MG63 (cell line): ENCODE measurements at places on chromosomes 13 and 19.

GRCh38 chr13:97548138-97548537, 114.2 kb downstream of the RAP2A start:
- no peak for DNase-seq

GRCh38 chr19:42683917-42684513, 56.3 kb downstream of the PSG3 start:
- DNase-seq: no peak

DNA sequence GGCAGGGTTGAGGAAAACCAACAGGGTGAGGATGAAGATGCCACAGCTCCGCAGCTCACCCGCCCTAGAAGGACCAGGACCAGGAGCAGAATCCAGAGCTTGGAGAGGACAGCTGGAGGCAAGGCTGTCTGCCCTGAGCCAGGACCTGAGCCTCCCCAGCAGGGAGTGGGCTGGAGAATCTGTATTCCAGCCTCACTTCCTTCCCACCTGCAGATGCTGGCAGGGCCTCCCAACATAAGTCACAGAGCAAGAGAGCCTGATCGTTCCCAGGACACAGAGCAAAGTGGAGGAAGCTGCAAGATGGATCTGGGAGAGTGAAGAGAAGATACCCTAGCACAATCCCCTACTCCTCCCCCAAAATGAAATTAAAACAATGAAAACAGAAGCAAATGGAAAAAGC, 61.7 kb upstream of the WASF3 start:
- DNase-seq: no peak

- peak; percentile 75 for DNase-seq
Measured at GRCh38 chr13:24692561-24692960, 12.4 kb downstream of the ATP12A start.

DNA sequence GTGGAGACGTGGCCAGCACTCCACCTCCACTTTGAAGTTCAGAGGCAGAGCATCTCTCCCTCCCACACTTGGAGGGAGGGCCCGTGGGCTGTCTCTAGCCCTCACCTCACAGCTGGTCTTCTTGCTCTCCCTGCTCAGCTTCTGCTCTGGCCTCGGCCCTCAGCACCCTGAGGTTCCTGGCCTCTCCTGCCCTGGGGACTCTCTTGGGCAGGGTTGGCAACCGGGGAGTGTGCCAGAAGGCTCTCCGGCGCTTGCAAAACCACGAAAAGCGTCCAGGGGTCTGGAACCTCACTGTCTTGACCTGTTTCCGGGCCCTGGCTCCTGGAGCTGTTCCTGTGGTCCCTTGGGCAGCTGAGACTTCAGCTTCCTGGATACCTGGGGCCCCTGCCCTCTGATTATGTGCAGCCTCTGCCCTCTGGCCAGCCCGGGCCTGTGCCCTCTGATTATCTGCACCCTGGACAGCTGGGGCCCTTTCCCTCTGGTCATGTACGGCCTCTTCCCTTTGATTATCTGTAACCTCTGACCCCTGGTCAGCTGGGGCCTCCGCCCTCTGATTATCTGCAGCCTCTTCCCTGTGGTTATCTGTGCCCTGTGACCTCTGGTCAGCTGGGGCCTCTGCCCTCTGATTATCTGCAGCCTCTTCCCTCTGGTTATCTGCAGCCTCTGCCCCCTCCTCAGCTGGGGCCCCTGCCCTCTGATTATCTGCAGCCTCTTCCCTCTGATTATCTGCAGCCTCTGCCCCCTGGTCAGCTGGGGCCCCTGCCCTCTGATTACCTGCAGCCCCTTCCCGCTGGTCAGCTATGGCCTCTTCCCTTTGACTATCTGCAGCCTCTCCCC, 2.1 kb downstream of the CCDC8 start:
- no peak for DNase-seq

- DNase-seq: no peak
Measured at GRCh38 chr19:46521241-46521868, 25.7 kb upstream of the PNMA8B start.

DNA sequence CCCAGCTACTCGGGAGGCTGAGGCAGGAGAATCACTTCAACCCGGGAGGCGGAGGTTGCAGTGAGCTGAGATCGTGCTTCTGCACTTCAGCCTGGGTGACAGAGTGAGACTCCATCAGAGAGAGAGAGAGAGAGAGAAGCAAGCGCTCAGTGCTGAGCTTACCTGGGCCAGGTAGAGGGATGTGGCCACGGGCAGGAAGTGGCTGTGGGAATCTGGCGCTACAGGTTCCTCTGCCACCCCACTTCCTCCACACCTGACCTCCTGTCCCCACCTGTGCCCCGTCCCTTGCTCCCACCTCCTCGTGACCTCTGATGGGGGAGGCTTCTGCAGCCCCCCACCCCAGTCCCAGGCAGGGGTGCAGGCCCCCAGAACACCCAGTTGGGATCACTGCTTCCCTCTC, 1.0 kb upstream of the NCCRP1 start:
- no peak for DNase-seq

GRCh38 chr13:32362574-32362973, 47.3 kb downstream of the BRCA2 start:
- DNase-seq: no peak

DNA sequence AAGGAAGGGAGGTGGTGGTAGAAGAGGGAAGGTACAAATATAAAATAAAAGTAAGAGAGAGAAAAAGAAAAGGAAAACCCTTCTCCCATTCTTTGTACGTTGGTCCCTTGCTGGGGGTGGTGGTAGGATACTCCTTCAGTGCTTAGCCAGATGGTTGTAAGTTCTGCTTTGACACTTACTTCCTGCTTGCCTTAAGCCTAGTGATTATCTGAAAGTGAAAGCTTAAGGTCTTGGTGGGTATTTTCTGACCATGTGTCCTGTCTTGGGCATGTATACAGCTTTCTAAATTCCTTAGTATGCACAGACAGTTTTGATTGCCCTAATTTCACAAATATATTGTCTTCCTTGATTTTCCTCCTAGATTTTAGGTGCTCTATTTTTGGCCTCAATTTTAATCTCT, 314.8 kb downstream of the PCDH17 start:
- DNase-seq: no peak

DNA sequence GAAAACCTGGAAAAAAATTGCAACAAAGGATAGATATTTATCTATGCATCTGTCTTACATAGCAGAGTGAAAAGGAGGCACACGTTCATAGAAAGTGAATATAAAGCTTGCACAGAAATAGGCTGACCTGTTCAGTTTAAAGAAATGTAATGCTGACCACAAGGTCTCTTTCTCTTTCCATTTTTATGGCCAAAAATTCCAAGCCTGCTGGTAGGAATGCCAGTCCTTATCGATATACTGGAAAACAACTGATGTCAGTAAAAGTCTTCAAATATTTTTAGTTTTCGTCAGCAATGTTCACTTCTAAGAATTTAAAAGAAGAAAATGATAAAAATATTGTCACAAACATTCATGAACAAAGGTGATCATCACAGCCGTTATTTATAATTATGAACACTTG, 59.0 kb upstream of the MCF2L start:
- DNase-seq: no peak

GRCh38 chr19:29320618-29321017, 107.7 kb upstream of the UQCRFS1 start:
- DNase-seq: no peak
